ENCODE measurements at places on chromosomes 5 and 9. TPM values are rescaled to one million over a fixed set of nuclear protein-coding genes. Genes with fewer than 3 reads are reported as not detected.

The CTXN3 gene
- 4.6 TPM for total RNA-seq

The SLC46A2 gene
- not detected for total RNA-seq

The PHYHD1 gene
- total RNA-seq = 26.0 TPM

The SLC31A1 gene
- 11.8 TPM for total RNA-seq

The IQGAP2 gene
- 32.8 TPM for total RNA-seq

The TXNDC8 gene
- not detected for total RNA-seq

The RNF183 gene
- total RNA-seq = 0.21 TPM

The NSA2 gene
- 114 TPM for total RNA-seq

The KIF20A gene
- total RNA-seq = 24.8 TPM

The CCL28 gene
- 13.0 TPM for total RNA-seq

DNA sequence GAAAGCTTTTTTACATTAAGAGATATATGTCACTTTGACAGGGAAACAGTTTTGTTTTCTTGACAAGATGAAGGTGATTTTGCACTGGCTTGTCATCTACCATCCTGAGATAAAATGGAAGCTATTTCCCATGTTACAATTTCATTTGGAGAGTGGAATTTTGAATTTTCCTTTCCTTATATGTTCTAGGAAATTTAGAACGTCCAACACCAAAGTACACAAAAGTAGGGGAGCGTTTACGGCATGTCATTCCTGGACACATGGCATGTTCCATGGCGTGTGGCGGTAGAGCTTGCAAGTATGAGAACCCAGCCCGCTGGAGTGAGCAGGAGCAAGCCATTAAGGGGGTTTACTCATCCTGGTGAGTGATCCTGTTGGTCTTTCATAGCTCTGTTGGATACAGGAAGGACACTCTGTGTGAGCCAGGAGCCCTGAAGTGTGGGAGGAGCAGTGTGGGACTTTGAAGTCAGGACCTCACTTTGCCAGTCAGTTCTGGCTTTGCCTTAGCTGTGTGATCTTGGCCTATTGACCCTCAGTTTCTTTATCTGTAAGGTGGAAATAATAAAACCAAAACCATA lies 887 bp downstream of the PTPDC1 start:
- DNase-seq = no peak

GRCh38 chr9:91131433-91131839 lies 230.3 kb downstream of the AUH start:
- no peak for DNase-seq

GRCh38 chr5:43730832-43731342 lies 127.9 kb downstream of the NNT start:
- no peak for DNase-seq

DNA sequence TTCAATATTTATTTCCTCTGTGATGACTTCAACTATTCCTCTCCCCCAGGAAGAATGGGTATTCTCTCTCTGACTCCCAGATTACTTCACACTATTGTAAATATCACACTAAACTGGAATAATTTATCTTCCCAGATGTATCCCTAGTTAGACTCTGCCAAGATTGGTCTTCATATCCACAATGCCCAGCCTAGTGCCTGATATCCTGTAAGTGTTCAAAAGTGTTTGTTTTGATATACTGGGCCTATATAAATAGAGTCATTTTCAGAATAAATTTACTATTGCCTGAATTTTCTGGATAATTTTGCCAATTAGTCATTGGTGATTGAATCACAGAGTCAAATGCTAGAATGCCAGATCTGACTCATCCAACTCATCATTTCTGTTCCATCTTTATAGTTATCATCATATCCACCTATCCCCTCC lies 143.7 kb upstream of the TNC start:
- no peak for DNase-seq

DNA sequence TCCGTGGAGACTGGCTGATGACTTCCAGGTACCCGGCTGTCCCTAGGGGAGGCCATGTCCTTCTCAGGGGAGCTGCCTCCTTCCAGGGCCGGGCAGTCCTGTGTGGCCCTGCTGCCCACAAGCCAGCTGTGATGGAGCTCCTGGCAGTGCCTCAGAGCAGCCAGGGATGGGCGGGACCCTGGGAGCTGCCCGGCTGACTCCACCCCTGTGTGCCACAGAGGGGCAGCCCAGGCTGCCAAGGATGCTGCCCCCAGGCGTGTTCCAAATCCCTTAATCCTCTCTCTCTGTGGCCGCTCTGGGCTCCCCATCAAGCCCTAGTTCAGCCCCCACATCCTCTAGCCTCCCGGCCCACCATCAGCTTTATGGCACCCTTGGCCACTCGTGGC lies 7.0 kb upstream of the SCGB3A1 start:
- no peak for DNase-seq

GRCh38 chr9:36503172-36504088 lies 69.3 kb upstream of the MELK start:
- DNase-seq = no peak

DNA sequence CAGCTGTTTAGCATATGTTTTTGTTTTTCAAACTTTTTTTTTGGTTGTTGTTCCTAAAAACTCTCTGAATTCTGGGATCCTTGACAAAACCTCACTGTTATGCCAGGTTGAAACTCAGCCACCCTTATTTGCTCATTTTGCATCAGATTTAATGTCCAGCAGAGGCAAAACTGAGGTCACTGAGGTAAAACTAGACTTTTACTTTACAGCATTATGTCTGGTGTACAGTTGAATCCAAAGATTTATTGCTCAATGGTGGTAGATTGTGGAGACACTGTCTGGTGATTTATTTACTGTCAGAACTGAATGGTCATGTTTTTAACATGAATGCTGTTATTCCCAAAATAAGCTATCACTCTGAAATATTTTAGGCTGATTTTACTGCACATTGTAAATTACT lies 87.9 kb downstream of the FBXL7 start:
- DNase-seq = peak; percentile 55

GRCh38 chr9:12604164-12604821 lies 88.9 kb upstream of the TYRP1 start:
- no peak for DNase-seq

DNA sequence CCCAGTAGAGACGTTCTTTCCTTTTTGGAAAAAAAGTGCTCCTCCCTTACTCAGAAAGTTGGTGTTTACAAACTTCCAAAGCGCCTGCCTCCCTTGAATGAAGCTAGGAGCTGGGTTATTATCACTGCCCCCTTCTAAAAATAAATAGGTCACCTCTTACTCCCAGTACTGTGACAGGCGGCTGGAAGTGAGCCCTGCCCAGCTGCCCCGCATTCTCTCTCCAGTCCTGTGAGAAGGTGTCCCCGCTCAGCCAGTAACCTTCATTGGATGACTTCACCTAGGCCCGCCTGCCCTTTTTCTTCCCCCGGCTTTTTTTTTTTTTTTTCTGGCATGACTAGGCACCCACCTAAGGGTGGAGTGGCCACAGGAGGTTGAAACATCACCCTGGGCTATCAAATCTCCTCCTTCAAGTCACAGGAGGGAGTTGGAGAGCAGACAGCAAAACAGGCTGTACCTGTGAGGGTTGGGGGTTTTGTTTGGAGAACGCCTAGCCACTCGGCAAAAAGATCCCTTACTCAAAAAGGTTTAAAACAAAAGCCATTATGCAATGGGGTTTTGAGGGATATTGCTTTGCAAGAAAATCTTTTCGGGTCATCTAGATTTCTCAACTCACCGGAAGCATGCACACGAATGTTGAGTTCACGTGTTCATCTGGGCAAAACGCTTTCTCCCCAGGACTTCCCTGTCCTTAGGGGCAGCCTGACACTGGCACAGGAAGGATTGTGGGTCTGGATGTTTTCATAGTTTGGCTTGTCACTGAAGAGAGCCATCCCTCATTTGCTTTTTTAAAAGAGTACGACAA lies 43.3 kb upstream of the ZNF622 start:
- peak; percentile 51 for DNase-seq

DNA sequence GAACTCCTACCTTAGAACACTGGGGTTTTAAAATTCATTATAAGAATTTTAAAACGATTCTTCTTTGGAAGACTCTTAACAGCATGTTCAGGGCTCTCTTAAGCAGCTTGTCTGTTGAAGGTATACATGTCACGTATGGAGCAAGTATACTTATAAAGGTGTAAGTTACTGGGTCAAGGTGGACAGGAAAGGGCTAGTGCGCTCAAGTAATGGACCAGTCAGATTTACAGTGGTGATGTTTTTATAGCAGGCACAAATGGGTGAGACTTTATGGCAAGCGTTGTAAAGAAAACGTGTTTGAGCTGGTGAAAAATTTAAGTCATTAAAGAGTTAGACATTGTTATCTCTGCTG lies 7.9 kb downstream of the SLC44A1 start:
- no peak for DNase-seq

GRCh38 chr5:15704397-15704947 lies 204.5 kb downstream of the FBXL7 start:
- DNase-seq = peak; percentile 47

DNA sequence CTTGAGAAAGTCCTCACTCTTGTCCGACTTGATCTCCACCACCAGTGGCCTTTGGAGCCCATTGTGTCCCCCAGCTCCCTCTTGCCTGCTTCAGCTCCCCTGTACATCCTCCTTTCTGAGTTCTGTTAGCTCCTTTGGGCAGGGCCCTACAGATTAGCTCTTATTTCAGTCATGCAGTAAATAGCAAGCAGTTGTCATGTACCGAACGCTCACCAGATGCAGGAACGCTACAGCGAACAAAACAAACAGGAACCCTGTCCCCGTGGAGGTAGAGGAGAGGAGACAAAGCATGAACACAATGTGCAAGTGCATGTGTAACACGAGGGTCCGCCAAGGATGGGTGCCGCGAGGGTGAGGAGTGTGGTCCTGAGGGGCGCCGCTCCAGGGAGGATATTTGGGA lies 111.3 kb downstream of the PDZD2 start:
- no peak for DNase-seq

Data from tongue (tissue), 3 donors.